ENCODE measurements at places on chromosomes 11 and 22. TPM values are rescaled to one million over a fixed set of nuclear protein-coding genes. Genes with fewer than 3 reads are reported as not detected.

- H3K27me3 ChIP-seq, result no peaks in the 10 kb centered on the region
- H3K36me3 ChIP-seq, result peaks cover 4% of the 10 kb centered on the region
- no peak for DNase-seq
- no peak overlapping the region for H3K4me3 ChIP-seq
Observed at GRCh38 chr22:25134451-25134850, 65.2 kb upstream of the CRYBB3 start.

DNA sequence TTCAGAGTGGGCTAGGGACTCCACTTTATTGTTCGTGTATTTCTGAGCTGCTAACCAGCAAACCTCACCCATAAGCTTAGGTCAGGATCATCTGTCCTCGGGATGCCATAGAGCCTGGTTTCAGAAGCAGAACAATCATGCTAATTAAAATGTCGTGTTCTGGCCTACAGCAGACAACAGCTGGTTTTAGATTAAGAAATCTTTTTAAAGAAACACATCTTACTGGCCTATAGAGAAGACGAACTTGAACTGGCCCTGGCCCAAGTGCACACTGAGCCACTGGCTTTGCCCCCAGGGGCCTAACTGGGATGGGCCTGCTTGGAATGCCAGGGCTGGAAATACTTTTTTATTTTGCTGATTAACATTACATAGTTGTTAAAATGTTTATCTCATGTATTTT lies 63.2 kb downstream of the ALX4 start:
- no peaks in the 10 kb centered on the region for H3K27me3 ChIP-seq
- no peak overlapping the region for H3K27ac ChIP-seq
- no peak overlapping the region for H3K4me3 ChIP-seq
- H3K4me1 ChIP-seq, result peaks cover 20% of the 10 kb centered on the region
- H3K36me3 ChIP-seq, result peaks cover 4% of the 10 kb centered on the region

DNA sequence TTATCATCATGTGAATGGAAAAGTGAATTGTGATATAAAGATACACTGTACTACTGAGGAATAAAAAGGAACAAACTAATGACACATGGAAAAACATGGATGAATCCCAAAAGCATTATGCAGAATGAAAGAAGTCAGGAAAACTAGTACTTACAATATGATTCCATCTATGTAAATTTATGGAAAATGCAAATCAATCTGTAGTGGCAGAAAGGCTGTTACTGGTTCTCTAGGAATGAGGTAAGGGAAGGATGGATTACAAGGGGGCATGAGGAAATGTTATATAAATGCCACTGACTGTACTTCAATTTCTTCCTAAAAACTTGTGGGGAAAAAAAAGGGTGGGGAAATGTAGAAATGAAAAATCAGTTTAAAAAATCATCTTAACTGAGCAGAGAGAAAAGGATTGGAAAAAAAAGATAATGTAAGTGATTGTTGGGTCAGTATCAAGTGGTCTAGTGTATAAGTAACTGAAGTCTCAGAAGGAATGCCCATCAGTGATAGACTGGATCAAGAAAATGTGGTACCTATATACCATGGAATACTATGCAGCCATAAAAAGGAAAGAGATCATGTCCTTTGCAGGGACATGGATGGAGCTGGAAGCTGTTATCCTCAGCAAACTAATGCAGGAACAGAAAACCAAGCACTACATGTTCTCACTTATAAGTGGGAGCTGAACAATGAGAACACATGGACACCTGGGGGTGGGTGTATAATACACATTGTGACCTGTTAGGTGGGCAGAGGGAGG lies 48.8 kb downstream of the USP35 start:
- no peaks in the 10 kb centered on the region for H3K4me1 ChIP-seq
- H3K36me3 ChIP-seq, result no peaks in the 10 kb centered on the region
- no peak overlapping the region for H3K4me3 ChIP-seq

DNA sequence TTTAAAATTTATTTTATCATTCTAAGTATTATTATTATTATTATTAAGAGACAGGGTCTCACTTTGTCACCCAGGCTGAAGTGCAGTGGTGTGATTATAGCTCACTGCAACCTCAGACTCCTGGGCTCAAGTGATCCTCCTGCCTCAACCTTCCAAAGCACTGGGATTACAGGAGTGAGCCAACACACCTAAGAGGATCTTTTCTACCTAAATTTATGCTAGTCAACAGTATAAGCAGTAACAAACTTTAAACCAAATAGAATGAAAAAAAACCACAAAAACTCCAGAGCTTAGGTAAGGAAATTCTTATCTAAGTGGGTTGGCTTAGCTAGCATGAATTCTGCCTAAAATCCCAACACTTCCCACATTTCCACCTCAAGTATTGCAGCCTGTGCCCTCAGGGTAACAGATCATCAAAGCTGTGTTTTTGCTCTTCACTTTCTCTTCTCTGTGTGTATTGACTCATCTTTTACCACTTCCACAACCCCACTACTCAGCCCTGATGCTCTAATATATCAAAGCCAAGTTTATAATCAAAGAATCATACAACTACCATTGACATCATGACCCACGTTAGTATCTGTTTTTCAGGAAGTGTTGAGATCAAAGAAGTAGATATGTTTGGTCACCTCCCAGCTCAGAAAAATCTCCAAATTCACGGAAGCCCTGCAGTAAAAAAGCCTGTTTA lies 93.7 kb upstream of the SPON1 start:
- DNase-seq, result no peak
- no peak overlapping the region for H3K4me3 ChIP-seq
- no peaks in the 10 kb centered on the region for H3K36me3 ChIP-seq
- no peaks in the 10 kb centered on the region for H3K4me1 ChIP-seq
- no peaks in the 10 kb centered on the region for H3K27me3 ChIP-seq
- no peak overlapping the region for H3K27ac ChIP-seq

- H3K4me3 ChIP-seq, result peak overlapping the region; percentile 63
- peak; percentile 67 for DNase-seq
- H3K4me1 ChIP-seq, result no peaks in the 10 kb centered on the region
Observed at GRCh38 chr11:368414-369335, 624 bp upstream of the B4GALNT4 start.

DNA sequence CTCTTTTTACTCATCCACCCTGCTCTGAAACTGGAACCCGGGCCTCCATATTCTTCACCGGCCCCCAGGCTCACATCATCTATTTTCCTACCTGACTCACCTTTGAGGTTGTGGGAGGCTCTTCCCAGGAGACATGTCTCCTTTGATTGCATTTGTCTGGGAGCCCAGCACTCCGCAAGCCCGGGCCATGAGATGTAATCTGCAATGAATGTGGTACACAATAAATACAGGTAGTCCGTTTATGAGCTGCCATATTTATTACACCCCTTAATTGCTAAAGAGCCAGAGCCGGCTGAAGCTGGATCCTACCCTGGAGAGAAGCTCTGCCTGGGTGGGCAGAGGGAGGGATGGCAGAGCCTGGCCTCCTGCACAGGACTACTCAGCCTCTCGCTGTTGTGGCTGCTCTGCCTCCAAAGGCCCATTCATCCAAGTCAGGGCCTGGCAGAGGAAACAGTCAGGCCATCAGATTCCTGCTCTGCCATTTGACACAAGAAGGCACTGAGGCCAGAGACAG lies 49.5 kb downstream of the TP53I11 start:
- H3K4me3 ChIP-seq, result no peak overlapping the region
- H3K36me3 ChIP-seq, result no peaks in the 10 kb centered on the region
- no peaks in the 10 kb centered on the region for H3K27me3 ChIP-seq
- H3K4me1 ChIP-seq, result no peaks in the 10 kb centered on the region
- H3K27ac ChIP-seq, result no peak overlapping the region

- no peaks in the 10 kb centered on the region for H3K27me3 ChIP-seq
- no peak overlapping the region for H3K4me3 ChIP-seq
- H3K4me1 ChIP-seq, result no peaks in the 10 kb centered on the region
Observed at GRCh38 chr11:127995921-127996320, 591.4 kb downstream of the ETS1 start.

GRCh38 chr22:42635531-42635930 lies 4.9 kb downstream of the ATP5MGL start:
- H3K27ac ChIP-seq, result peak overlapping the region; percentile 84
- no peak overlapping the region for H3K4me3 ChIP-seq

DNA sequence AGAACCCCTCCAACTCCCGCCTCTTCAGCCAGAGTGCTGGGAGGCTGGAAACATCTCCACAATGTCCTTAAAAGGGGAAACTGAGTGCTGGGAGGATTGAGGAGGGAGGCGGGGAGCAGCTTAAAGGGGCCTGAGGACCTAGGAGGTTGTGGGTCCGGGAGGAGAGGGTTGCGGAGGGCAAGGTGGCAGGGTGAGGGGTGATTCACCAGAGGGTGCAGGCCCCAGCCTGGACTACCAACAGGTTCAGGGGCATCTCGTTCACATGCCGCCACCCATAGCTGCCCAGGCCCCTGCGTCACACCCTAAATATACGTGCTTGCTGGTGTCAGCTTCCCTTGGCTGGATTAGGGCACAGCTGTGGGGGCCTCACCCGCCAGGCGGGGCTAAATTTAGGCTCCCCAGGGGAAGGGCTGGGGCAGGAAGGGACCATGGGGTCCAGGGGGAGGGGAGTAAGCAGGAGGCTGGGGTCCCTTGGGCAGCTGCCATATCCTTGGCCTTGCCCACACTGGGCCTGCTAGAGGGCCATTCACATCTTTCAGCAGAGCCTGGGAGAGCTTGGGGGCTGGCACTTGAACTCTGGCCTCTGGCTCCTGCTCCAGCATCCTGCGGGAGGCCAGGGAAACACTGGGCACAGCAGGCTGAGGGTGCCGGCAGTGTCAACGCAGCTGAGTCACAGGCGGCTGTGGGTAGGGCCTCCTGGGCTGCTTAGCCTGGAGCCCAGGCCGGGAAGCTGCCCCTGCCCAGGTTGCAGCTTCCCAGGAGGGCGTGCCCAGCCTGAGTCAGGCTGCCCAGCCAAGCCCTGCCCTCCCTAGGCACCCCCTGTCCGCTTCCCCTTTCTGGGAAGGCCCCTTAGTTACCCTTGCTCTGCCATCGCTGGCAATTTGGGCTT lies 1.3 kb downstream of the EHBP1L1 start:
- no peaks in the 10 kb centered on the region for H3K27me3 ChIP-seq
- DNase-seq, result no peak
- peak overlapping the region; percentile 68 for H3K4me3 ChIP-seq

DNA sequence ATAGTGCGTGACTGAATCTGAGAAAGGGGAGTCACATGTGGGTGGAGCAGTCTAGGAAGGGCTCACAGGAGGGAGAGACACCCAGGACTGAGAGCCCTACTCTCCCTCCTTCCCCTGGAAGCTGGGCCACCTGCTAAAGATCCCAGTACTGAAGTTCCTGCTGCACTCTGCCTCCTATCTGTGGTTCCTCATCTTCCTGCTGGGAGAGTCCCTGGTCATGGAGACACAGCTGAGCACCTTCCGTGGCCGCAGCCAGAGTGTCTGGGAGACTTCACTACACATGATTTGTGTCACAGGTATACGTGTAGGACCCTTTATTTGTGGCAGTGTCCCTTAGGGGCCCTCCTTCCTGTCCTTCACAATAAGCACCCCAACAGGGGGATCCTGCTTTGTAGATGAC lies 19.3 kb downstream of the ART5 start:
- H3K27ac ChIP-seq, result no peak overlapping the region
- no peak for DNase-seq
- no peaks in the 10 kb centered on the region for H3K4me1 ChIP-seq
- no peak overlapping the region for H3K4me3 ChIP-seq
- no peaks in the 10 kb centered on the region for H3K27me3 ChIP-seq

DNA sequence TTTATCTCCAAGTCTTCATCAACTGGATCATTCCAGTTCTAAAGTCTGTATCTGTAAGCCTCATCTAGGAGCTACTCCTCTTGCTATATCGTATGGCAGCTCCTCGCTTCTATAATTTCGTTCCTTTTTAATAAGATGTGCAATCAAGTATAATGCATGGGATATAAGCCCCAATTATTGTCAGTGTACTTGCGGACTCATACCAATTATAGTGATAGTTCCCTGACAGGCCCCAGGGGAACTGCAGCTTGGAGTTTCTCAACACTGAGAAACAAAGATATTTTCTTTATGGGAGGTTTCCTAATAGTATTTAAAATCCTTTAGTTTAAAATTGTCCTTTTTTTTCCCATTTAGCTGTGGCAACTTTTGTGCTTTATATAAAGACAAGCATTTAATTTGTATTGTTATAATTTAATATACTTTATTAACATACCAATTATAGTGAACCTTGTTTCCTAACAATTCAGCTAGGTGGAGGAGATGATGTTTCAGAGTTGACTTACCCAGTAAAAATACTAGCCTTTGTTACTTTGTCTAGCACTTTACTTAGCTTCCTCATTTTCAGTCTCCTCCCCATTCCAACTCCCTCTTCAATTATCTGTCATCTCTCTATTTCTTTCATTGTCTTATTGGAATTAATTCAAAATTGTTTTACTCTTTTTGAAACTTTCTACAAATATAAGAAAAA lies 25.3 kb upstream of the DDX17 start:
- H3K36me3 ChIP-seq, result no peaks in the 10 kb centered on the region
- no peak overlapping the region for H3K27ac ChIP-seq
- H3K27me3 ChIP-seq, result no peaks in the 10 kb centered on the region
- DNase-seq, result no peak

GRCh38 chr11:87917111-87917510 lies 258.1 kb downstream of the RAB38 start:
- H3K27ac ChIP-seq, result no peak overlapping the region
- H3K36me3 ChIP-seq, result no peaks in the 10 kb centered on the region
- no peaks in the 10 kb centered on the region for H3K27me3 ChIP-seq
- no peak overlapping the region for H3K4me3 ChIP-seq
- H3K4me1 ChIP-seq, result no peaks in the 10 kb centered on the region
- no peak for DNase-seq

GRCh38 chr11:129374081-129374992 lies 1.3 kb upstream of the BARX2 start:
- DNase-seq, result peak; percentile 44
- peak overlapping the region; percentile 16 for H3K4me3 ChIP-seq
- H3K36me3 ChIP-seq, result no peaks in the 10 kb centered on the region
- peaks cover 7% of the 10 kb centered on the region for H3K4me1 ChIP-seq

- H3K27ac ChIP-seq, result peak overlapping the region; percentile 95
- H3K4me1 ChIP-seq, result peaks cover 64% of the 10 kb centered on the region
- DNase-seq, result peak; percentile 75
- no peaks in the 10 kb centered on the region for H3K27me3 ChIP-seq
Observed at GRCh38 chr11:19931141-19931770, 218.6 kb downstream of the NAV2 start.

DNA sequence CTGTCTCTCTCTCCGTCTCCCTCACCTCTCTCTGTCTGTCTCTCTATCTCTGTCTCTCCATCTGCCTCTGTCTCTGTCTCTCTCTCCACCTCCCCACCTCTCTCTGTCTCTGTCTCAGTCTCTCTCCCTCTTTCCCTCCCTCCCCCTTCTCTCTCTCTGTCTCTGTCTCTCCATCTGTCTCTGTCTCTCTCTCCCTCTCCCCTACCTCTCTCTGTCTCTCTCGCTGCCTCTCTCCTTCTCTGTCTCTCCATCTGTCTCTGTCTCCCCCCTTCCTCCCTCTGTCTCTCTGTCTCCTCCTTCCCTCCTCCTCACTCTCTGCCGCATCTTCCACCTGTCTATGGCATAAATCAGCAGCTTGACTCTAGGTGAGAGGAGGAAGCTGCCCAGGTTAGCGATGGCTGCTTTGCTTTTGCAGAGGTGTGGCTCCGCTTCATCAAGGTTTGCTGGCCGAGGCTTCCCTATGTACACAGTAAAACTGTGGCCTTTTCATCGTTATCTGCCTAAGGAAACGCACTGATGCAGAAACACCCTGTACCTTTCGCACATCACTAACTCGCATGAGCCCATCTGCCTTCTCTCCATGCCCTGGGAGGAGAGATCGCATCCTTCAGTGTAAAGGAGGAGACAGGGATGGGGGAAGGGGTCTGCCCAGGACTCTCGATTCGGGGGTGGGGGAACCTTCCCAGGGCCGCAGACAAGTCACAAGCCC lies 44.5 kb downstream of the ANO1 start:
- H3K27me3 ChIP-seq, result no peaks in the 10 kb centered on the region
- DNase-seq, result no peak
- no peak overlapping the region for H3K27ac ChIP-seq
- no peaks in the 10 kb centered on the region for H3K36me3 ChIP-seq
- H3K4me1 ChIP-seq, result no peaks in the 10 kb centered on the region
- no peak overlapping the region for H3K4me3 ChIP-seq

Gene LUZP2
- 0.06 TPM for polyA plus RNA-seq

Gene MGAT3
- polyA plus RNA-seq, result 0.16 TPM

Gene LMO2
- polyA plus RNA-seq, result 0.05 TPM

Data from SK-N-SH (cell line).